ENCODE measurements at places on chromosomes 6 and 20.

DNA sequence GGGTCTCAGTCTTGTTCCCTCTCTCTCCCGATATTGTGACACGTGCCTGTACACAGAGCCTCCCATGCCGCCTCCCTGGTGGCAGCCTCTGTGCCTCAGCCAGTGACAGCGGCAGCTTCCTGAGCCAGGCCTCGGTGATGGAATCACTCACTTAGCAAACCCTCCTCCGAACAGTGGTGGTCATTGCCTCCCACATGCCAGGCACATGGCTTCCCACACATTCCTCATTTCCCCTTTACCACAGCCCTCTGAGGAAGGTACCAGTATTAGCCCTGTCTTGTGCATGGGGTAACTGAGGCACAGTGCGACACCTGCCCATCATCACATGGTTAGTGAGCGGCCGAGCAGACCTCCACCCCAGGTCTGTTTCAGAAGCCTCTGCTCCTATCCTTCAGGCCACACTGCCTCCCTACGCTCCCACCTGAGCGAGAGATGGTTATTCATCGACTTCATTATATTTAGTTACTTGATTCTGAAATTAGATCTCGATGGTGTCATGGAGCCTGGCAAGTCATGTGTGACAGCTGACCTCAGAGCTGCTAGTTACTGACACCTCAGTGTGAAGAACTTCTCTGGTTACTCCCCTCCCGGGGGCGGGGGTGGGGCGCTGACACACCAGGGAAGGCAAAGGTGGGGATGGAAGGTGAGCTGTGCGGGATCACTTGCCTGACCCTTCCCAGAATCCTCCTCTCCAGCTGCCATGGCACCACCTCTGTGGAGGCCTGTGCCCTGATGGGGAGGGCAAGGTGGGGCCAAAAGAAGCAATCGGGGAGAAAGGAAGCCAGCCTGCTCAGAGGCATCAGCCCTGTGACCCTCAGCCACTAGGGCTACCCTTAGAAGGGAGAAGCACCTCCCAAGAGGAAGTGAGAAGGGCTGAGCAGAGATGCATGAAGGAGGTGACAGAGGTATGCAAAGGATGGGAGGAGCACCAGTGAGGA, 17.9 kb downstream of the MDGA1 start:
- no peak for DNase-seq

- no peak for DNase-seq
Measured at GRCh38 chr6:158509465-158509864, 50.4 kb upstream of the TMEM181 start.

DNA sequence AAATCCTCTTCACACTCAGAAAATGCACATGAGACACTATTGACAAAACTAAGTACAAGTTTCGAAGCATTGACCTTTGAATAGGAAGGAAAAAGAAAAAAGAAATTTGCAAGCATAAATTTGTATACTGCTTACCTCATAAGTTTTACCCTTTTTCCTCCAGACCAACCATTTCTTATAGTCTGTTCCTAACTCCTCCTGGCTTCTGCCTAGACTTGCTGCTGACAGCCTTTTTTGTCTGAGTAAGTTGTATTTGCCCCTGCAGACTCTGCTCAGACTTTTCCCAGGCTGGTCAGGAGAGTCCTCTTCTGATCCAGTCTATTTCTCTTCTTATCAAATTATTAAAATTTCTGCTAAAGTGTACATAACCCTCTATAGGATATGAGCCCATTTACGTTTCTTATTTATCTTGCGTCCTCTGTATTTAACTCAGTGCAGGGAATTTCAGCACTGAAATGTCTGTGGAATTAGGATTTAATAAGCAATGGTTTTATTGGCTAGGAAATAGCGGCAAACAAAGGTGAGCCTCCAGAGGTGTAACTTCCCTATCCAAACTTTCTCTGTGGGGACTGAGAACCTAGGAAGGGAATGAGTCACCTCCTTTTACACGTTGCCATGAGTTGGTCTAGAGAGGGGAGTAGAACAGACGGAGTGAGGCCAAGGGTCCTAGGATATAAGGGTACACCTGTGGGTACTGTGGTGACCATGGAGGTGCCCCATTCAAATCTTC, 207.1 kb upstream of the MARCKS start:
- no peak for DNase-seq

DNA sequence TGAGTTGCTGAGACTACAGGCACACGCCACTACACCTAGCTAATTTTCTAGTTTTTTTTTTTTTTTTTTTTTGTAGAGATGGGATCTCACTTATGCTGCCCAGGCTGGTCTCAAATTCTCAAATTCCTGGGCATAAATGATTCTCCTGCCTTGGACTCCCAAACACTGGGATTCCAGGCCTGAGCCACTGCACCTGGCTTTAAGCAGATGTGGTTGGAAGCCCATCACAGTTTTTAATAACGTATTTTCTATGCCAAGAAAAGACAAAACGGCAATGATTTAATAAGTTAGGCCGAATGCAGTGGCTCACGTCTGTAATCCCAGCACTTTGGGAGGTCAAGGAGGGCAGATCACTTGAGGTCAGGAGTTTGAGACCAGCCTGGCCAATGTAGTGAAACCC, 456.6 kb downstream of the PRKN start:
- DNase-seq = no peak

GRCh38 chr20:11676630-11677287, 240.9 kb upstream of the BTBD3 start:
- DNase-seq = peak; percentile 58

- no peak for DNase-seq
Measured at GRCh38 chr6:113122060-113122459, 735.1 kb upstream of the MARCKS start.

DNA sequence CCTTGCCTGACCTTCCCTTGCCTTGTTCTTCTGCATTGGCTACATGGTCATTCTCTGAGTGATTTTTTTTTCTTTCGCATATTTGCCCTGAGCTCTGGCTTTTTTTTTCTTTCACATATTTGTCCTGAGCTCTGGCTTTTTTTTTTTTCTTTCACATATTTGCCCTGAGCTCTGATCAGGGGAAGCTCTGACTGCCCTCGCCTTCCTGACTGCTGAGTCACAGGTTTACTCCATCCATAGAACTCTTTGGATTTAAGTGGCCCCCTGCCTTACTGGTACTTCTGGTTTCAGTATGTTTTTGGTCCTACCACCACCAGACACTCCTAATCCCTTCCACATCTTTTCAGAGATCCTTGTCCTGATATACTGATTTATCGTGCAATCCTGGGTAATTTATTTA, 201.1 kb downstream of the OGFRL1 start:
- no peak for DNase-seq

GRCh38 chr6:93418033-93418407, 1.3 kb downstream of the EPHA7 start:
- no peak for DNase-seq

GRCh38 chr20:29878281-29878741, 1379.2 kb upstream of the DEFB115 start:
- peak; percentile 73 for DNase-seq

GRCh38 chr20:38196076-38196475, 31.0 kb upstream of the TGM2 start:
- no peak for DNase-seq

DNA sequence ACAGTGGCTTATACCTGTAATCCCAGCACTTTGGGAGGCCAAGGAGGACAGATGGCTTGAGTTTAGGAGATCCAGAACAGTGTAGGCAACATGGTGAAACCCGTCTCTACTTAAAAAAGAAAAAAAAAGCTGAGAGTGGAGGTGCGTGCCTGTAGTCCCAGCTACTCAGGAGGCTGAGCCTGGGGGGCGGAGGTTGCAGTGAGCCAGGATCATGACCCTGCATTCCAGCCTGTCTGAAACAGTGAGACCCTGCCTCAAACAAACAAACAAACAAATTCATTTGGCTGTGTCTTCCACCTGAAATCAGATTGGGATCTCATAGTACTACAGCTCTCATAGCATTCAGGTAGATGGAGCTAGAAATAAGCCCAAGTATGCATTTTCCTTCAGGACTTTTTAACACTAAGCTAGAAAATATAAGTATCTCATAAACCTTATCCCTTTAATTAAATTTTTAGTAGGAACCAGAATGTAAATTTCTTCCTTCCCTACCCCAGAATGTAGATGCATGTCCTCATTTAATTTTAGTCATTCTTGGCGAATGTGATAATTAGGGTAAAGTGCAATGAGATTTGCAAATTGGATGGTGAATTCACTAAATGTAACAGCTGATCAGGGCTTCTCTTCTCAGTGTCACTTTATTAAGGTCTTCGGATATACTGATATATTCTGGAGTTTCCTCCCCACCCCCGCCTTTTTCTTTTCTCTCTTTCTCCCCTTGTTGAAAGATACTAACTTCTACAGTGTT, 190.4 kb downstream of the CDKAL1 start:
- DNase-seq = no peak

- DNase-seq = no peak
Measured at GRCh38 chr6:143288923-143289322, 161.6 kb downstream of the ADAT2 start.

GRCh38 chr6:112004201-112005012, 49.5 kb upstream of the CCN6 start:
- DNase-seq = no peak

DNA sequence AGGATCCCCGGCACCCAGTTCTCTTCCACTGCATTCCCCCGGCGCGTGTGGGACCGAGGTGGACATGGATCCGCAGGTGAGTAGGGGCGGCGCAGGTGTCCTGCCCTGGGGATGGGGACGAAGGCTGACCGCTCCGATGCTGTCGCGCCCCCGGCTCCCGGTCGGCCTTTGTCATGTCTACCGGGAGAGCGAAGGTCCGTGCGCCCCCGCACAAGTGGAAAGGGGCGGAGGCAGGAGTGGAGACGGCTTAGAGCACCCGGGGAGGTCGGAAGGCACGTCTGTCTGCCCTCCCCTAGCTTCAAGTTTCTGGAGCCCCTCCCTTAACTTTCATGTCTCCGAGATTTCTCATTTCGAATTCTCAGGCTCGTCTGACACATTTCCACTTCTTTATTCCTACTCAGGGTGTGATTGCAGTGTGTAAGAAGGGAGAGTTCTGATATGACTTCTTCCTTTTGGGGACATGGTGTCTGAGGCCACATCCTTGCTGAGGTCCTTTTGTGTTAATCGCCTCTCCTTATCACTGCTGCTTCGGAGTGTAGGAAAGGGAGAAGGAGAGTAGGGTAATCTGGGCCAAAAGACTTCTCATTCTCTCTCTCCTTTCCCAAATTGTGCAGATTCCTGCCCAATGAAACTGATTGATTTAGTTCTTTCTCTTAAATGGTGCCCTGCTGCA, 435 bp downstream of the KIFC1 start:
- no peak for DNase-seq

- no peak for DNase-seq
Measured at GRCh38 chr6:159429433-159429832, 260.2 kb downstream of the FNDC1 start.

- no peak for DNase-seq
Measured at GRCh38 chr6:6674872-6675271, 86.4 kb downstream of the LY86 start.

DNA sequence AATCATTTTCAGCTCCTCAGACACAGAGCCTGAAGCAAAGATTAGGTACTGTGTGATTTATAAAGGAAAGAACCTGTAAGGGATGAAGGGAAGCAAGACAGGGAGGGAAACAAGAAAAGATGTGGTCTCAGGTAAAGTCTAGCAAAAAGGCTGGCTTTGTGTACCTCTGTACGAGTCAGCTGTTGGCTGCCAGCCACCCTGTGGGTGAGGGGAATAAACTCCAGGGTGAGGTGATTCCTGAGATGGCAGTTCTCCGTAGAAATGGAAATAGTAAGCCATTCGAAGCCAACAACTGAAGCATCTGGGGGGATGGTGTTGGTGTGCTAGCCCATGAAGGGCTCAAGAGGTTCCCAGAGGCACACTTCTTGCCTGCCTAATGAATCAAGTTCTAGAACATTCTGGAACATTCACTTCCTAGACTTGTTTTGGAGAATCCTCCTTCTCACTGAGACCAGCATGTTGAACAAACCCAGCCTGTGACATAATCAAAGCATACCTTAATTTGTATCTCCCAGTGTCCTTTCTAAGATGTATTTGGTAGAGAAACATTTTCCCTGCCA, 10.6 kb upstream of the TTPAL start:
- DNase-seq = no peak

DNA sequence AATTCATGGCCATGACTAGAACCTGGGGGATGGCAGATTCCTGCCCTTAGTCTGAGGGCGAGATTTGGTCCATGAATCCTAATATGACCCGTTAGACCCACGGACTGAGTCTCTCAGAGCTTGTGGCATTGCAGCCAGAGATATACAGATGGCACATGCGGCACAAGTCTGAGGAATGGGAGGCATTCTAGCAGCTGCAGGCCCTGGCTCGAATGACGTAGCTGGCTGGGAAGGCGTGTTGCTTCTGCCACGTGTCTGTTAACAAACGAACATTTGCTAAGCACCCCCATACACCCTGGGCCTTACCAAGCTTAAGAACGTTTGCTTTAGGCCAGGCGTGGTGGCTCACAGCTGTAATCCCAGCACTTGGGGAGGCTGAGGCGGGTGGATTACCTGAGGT, 68.0 kb downstream of the CD164 start:
- no peak for DNase-seq

GRCh38 chr6:165586706-165587105, 76.3 kb downstream of the PDE10A start:
- DNase-seq = no peak

- DNase-seq = no peak
Measured at GRCh38 chr6:140041571-140042332, 667.3 kb upstream of the CITED2 start.
